ENCODE measurements at places on chromosomes 5 and 9.

DNA sequence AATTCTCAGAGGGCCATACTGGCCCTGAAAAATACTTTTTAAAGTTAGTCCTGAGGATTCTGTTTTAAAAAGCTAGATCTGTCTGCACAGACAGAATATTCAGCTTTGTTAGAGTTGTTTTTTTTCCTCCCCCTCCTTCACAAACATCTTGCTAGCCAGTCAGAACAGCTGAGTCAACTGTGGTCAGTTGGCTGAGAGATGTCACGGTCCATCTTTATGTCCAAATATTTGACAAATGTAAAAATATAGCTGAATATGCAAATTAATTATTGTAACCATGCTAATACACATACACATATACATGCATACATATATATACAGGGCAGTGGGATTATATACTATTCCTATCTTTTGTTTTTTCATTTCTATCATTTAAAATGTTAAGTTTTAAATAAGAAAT lies 33.9 kb downstream of the UNC13B start:
- DNase-seq = no peak

DNA sequence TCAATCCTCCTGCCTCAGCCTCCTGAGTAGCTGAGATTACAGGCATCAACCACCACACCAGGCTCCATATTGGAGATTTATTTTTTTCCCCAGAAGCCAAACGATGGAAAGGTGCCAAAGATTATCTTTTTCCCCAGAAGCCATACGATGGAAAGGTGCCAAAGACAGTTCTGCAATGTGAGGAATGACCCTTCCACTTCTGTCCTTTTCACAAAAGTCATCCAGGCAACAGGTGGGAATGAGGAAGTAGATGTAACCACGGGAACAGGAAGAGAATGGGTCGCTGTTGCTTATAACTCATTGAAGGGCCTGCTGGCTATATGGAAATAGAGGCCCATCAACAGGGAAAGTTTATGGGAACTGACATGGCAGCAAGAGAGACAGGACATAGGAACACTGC lies 233.7 kb upstream of the MSX2 start:
- no peak for DNase-seq

GRCh38 chr5:148491793-148492184 lies 108.0 kb downstream of the FBXO38 start:
- DNase-seq = no peak

DNA sequence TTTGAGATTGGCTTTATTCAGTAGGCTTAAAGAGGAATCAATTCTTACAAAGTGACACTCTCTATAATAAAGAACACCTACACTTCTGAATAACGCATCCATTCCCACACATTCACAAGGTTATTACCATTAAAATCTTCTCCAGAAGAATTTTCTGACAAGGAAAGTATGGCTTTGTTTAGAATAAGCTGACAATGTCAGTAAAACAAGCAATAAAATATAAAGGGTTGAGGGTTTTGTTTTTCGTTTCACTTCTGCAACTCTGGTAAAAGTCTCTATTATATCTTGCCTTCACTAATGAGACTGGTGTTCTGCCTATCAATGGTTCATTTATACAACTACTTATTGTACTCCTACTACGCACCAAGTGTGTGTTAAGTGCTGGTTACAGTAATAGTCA lies 169.7 kb downstream of the NFIB start:
- DNase-seq = no peak

DNA sequence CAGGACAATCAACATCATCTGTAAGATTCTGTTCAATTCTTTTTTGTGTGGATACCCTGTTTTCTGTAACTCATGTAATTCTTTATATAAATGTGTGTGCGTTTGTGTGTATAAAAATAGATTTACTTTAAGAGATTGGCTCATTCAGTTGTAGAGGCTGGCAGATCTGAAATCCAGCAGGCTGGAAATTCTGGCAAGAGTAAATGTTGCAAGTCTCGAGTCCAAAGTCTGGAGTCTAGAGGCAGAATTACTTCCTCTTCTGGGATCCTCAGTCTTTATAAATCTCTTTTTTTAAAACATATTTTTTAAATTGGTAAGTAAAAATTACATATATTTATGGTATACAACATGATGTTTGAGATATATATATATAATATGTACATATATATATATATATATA lies 202.1 kb upstream of the TMEM161B start:
- no peak for DNase-seq

- DNase-seq = no peak
These were observed 6.9 kb downstream of the ANXA6 start for GRCh38 chr5:151150471-151151262.

DNA sequence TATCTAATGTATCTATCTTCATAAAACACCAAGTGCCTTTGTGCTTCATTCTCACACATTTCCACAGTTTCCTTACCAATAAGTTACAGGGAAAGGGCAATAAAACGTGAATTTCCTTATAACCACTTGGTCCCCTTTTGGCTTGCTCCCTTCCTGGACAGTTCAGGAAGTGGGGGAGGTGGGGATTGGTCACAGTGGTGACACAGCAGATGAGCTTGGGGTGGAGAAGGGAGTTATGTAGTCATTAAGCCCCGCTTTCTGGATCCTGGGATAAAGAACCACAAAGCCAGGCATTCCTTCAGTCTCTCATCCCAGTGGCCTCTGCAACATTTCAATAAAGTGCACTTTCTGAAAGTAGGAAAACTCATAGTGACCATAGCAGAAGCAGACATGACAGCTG lies 47.1 kb upstream of the FYB1 start:
- DNase-seq = no peak

DNA sequence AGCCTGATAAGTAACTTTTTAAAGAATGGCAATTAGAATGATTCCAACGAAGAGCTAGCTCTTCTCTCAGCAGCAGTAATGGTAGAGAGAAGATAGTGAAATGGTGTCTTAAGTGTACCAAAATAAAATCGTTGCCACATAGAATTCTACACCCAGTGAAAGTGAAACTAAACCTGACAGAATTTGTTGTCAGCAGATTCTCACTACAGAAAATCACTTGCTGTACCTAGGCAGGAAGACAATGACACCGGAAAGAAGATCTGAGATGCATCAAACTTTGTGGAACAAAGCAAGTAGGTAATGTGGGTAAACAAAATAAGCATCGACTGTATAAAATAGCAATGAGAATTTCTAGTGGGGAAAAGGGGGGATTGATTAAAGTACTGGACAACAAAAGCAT lies 20.7 kb upstream of the EBF1 start:
- DNase-seq = no peak

- DNase-seq = no peak
These were observed 155.1 kb upstream of the DMRT1 start for GRCh38 chr9:686321-686813.

GRCh38 chr9:21906881-21907280 lies 87.3 kb downstream of the CDKN2A start:
- no peak for DNase-seq

- no peak for DNase-seq
These were observed 610.9 kb downstream of the RAB3C start for GRCh38 chr5:59193616-59194319.

DNA sequence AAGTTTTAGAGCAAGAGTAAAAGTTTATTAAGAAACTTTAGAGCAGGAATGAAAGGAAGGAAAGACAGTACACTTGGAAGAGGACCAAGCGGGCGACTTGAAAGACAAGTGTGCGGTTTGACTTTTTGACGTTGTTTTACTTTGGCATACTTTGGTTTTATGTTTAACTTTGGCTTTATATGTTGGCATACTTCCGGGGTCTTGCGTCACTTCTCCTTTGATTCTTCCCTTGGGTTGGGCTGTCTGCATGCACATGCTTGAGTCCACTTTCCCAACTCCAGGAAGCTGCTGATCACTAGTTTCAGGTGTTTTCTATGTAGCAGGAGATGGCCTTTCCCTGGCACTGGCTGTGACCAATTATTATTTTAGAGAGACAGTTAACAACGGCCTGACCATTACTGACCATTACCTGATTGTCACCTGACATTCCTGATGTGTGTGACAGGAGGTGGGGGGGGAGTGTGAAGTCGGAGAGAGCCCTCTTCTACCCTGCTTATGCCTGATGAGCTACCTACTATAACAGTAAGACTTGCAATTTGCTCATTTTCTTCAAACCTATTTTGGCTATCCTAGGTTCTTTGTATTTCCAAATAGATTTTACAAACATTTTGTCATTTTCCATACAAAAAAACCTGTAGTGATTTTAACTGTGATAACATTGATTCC lies 45.5 kb downstream of the TNFSF8 start:
- DNase-seq = no peak

DNA sequence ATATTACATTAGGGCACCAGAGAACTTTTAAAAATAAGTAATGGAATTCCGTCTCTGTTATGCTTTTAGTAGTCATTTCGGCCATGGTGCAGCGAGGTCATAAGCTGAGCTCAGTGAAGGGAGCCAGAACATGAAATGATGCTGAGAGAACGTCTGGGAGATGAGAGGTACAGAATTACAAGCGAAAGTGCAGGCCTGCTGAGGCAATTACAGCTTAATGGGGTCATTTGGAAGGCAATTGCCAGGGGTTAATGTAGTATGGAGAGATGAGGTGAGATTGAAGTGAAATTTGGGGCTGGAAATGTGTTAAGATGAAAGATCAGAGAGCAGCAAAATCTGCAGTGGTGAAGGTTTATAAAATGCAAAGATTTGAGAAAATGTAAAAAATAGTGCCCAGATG lies 96.5 kb downstream of the PBX3 start:
- DNase-seq = no peak

GRCh38 chr5:30994902-30995301 lies 198.6 kb upstream of the CDH6 start:
- no peak for DNase-seq

- DNase-seq = no peak
These were observed 241.5 kb downstream of the PDZD2 start for GRCh38 chr5:31880449-31880848.

DNA sequence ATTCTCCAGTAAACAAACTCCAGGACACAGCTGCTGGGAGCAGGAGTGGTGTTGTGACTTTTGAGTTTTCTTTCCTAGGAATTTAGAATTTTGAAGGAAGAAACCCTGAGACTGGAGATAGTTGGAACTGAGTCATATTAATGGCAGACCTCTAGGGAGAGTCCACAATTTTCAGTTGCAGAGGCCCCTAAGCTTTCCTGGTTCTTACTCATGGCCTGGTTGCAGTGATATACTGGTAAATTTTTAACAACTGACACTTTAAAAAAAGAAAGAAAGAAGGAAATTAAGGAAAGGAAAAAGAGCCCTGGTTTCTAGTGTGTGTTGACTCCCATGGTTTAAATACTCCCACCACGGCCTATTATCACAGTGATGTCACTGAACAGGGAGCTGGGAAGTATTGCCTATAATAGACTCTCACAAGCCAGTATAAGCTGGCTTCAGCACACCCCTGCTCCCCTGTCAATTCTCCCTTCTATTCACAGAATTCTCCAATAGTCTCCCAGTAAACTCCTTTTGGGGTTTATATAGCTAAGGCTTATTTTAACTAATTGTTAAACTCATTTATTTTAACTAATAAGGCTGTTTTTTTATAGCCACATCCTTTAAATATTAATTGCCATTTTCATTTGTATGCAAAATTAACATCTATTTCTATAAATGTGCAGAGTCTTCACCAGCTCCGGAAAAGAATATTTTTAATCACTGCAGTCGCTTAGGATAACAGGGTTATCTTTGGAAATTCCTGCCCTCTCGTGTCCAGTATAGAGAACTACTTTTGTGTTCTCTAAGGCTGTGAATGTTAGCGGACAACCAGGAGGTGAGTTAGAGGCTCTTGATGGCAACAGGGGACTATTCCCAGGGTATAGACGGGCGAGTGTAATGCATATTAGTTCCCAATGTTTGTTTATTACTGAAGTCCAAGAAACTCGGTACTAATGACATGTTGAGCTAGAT lies 59.7 kb downstream of the GGTA1 start:
- no peak for DNase-seq

GRCh38 chr5:124512952-124513632 lies 233.3 kb downstream of the ZNF608 start:
- no peak for DNase-seq

- no peak for DNase-seq
These were observed 1.1 kb downstream of the FUT7 start for GRCh38 chr9:137030538-137031527.

DNA sequence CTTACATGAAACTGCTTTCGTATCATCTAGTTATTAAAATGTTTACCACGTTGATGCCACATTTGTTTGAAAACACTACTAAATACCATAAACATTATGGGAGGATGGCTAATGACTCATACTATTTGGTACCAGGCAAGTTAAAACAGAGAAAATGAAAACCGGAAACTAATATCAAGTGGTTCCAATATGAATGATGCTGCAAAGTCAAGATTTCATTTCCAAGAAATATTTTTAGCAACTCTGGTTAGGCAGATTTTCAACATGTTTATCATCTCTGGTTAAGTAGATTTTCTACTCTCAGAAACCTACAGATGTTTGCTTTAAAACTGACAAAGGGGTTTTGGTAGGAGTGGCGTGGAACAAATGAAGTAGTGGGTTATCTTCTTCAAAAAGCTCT lies 4.9 kb upstream of the F2R start:
- DNase-seq = no peak

GRCh38 chr5:175047048-175047447 lies 322.7 kb downstream of the MSX2 start:
- DNase-seq = no peak

DNA sequence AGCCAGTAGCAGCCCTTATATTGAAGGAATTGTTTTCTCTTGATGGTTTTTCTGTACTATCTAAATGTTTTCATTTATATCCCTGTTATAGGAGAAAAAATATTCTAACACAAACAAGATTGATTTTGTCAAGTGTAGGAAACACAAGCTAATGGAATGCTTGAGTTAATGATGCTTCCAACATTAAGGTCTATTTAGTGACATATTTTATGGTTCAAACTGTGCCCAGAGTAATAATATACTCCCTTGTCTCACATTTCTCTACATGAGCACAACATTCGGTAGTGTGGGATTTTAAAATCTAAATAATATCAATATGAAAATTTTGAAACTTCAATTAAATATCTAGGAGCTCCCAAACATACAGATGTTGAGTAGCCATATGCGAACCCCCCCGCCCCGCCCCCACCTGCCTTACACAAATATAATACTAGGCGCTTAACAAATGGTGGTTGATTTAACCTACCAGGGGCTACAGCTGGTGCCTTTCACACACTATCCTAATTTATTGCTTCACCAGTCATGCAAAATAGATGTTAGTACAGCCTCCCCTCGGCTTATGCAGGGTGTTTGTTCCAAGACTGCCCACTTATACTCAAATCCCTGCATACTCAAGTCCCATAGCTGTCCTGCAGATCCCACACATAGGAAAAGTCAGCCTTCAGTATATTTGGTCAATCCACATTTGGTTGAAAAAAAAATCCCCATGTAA lies 124.1 kb upstream of the ACO1 start:
- DNase-seq = no peak
